ENCODE measurements at places on chromosomes 13 and 19. TPM values are rescaled to one million over a fixed set of nuclear protein-coding genes. Genes with fewer than 3 reads are reported as not detected.

GRCh38 chr19:10471909-10472308 lies 31.2 kb downstream of the KEAP1 start:
- no peak for DNase-seq

GRCh38 chr19:18311502-18312091 lies 11.3 kb downstream of the LSM4 start:
- DNase-seq: no peak

CCDC70 gene
- not detected for total RNA-seq

SLC10A2 gene
- not detected for total RNA-seq
